ENCODE measurements at places on chromosomes 2 and 18.

DNA sequence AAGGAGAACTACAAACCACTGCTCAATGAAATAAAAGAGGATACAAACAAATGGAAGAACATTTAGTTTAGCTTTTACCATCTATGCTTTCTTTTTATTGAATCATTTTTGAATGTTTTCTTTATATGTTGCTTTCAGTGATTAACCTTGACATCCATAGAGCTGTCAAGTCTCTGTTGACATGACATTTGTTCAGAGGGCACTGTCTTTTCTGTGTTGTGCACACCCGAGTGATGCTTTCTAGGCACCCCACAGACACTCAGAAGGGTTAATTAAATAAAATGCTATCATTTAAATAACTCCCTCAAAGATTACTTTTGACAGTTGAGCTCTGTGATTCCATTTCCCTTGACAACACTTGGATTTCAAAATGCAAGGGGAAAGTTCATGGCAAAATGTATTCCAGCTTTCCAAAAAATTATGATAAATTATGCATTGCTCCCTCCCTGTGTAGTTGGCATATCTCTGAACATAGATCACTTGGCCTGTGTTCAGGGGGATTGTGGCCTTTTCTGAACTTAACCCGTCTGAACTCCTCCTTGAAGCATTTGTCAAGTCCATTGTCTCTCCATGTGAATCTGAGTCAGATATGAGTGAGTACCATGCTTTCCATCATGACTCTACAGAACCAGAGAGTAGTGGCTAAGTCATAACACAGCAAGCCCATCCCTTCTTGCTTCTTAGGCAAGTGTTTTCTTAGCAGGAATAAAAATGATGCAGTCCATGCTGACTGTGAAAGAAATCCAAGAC is 372.6 kb downstream of the RPRM start:
- no peak for DNase-seq

DNA sequence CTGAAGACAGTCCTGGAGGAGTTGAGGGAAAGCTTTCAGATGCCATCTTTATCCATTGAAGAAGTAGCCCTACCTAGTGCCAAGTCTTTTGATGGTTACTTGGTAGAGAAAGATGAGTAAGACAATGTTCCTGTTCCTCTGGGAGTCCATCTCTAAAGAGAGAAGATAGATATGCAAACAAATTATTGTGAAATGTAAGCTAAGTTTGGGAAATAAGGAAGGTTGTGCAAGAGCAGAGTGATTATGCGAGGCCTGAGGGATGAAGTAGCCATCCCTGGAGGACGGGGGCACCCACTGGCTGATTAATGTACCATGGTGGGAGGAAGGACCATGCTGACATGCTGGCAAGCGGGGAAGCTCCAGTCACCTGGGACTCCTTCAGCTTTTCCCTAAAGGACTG is 994 bp upstream of the DTNA start:
- peak; percentile 71 for DNase-seq

DNA sequence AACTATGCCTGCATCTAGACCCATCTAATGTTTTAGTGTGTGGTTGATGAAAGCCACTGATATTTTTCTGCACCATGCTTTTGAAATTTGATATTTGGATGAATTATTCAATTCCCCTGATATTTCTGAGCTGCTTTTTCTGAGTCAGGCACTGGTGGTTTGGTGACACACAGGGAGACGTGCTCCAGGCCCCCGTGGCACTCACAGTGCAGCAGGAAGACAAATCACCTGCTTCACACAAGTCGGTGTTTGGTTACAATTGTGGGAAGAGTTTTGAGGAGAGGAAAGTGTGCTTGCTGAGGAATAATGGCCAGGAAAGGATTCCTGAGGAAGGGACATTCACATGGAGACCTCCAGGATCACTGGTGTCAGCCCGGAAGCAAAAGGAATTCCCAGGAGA is 179.7 kb downstream of the ACKR3 start:
- peak; percentile 50 for DNase-seq

GRCh38 chr2:121386707-121387106 is 101.7 kb upstream of the TFCP2L1 start:
- DNase-seq, result peak; percentile 36

- no peak for DNase-seq
Observed at GRCh38 chr2:121287146-121287798, 2.3 kb upstream of the TFCP2L1 start.

DNA sequence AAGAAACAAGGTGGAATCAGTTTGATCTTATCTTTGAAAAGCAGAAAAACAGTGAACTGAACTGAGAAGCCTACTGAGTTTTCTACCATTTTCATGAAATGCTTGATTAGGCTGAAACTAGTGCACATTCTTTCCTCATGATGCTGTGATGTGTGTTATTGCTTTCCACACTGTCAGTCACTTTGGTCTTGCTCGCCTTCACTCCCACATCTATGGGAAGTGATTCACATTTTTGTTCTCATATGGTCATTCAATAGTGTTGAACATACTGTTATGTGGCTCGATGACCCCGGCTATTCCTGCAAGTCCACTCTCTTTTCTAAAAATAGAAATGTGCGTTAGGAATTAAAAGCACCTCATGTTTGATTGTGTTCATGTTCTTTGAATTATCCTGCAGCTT is 129.7 kb downstream of the TGIF1 start:
- DNase-seq, result peak; percentile 80

- DNase-seq, result no peak
Observed at GRCh38 chr2:72036173-72036545, 111.5 kb downstream of the CYP26B1 start.
